ENCODE measurements at places on chromosomes 1 and 21. TPM values are rescaled to one million over a fixed set of nuclear protein-coding genes. Genes with fewer than 3 reads are reported as not detected.

DNA sequence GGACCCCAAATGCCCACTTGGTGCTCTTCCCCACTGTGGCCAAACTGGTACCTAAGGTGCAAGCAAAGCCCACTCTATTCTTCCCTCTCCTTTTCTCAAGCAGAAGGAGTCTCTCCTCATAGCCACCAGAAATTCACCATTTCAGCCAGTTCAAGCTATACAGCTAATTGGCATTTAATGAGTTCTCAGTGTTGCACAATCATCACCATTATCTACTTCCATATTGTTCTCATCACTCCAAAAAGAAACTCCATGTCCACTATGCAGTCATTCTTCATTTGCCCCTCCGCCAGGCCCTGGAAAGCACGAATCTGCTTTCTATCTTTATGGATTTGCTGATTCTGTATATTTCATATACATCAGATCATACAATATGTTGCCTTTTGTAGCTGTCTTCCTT lies 9.9 kb upstream of the ATG4C start:
- no peak for DNase-seq
- no peak overlapping the region for H3K4me3 ChIP-seq
- no peaks in the 10 kb centered on the region for H3K4me1 ChIP-seq
- no peak overlapping the region for H3K27ac ChIP-seq
- H3K27me3 ChIP-seq, result peaks cover 12% of the 10 kb centered on the region
- H3K36me3 ChIP-seq, result no peaks in the 10 kb centered on the region

DNA sequence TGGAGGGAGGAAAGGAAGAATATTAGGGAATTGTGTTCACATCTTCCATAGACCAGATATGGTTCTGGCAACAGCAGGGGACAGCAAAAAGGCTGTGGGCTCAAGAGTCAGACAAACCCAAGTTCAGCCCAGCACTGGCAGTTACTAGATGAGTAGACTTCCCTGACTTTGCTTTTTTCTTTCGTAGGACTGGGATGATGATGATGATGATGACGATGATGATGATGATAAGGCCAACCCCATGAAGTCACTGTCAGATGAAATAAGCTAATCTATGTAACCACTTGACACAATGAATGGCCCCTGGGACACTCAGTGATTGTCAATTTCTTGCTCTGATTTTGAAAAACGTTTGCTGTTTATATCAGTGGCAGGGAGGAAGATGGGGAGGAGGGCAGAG lies 109.6 kb downstream of the TNR start:
- H3K27me3 ChIP-seq, result peaks cover 7% of the 10 kb centered on the region
- no peak overlapping the region for H3K4me3 ChIP-seq
- no peak overlapping the region for H3K27ac ChIP-seq
- H3K4me1 ChIP-seq, result no peaks in the 10 kb centered on the region
- H3K36me3 ChIP-seq, result no peaks in the 10 kb centered on the region

- H3K4me3 ChIP-seq, result no peak overlapping the region
- DNase-seq, result no peak
- no peaks in the 10 kb centered on the region for H3K27me3 ChIP-seq
- no peaks in the 10 kb centered on the region for H3K36me3 ChIP-seq
- no peak overlapping the region for H3K27ac ChIP-seq
- peaks cover 35% of the 10 kb centered on the region for H3K4me1 ChIP-seq
These were observed 205.6 kb downstream of the RHOU start for GRCh38 chr1:228940926-228941325.

DNA sequence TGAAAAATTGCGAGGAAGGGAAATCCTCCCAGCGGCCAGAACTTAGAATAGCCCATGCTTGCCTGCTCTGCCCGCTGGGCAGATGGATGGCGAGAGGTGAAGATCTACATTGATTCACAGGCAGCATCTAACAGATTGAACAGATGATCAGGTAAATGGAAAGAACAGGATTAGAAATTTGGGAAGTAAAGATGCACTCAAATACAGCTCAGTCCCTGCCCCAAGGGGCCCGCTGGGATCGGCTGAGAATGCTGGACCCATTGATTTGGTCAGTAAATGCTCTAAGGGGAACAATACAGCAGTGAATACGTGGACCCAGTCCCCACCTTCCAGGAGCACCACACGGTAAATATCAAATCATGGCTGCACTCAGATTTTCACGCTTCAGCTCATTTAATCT lies 248.2 kb downstream of the MATN1 start:
- H3K4me3 ChIP-seq, result no peak overlapping the region
- H3K36me3 ChIP-seq, result no peaks in the 10 kb centered on the region
- no peak overlapping the region for H3K27ac ChIP-seq
- H3K4me1 ChIP-seq, result no peaks in the 10 kb centered on the region
- H3K27me3 ChIP-seq, result no peaks in the 10 kb centered on the region

DNA sequence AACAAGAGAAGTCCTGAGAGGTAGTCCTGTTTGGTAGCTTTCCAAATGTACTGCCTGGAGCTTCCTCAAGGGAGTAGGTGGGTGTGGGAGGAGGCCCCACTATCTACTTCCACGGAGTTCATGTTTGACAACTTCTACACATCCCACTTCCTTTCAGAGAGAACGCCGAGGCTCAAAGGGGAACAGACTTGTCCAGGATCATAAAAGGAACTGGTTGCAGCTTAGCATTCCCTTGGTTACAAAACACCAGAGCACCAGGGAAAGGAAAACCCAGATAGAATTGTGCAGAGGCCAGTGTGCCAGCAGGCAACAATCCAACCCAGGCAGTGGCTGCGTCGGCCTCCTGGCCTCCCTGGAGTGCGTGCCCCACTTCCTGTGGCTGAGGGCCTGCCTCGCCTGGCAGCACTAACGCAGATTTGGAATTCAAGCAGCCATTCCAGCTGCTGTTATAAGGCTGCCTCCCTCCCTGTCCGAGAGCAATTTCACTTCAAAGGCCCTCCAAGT lies 4.2 kb upstream of the RAP1GAP start:
- H3K27ac ChIP-seq, result no peak overlapping the region
- H3K36me3 ChIP-seq, result no peaks in the 10 kb centered on the region
- no peak for DNase-seq
- peaks cover 4% of the 10 kb centered on the region for H3K27me3 ChIP-seq
- no peaks in the 10 kb centered on the region for H3K4me1 ChIP-seq

DNA sequence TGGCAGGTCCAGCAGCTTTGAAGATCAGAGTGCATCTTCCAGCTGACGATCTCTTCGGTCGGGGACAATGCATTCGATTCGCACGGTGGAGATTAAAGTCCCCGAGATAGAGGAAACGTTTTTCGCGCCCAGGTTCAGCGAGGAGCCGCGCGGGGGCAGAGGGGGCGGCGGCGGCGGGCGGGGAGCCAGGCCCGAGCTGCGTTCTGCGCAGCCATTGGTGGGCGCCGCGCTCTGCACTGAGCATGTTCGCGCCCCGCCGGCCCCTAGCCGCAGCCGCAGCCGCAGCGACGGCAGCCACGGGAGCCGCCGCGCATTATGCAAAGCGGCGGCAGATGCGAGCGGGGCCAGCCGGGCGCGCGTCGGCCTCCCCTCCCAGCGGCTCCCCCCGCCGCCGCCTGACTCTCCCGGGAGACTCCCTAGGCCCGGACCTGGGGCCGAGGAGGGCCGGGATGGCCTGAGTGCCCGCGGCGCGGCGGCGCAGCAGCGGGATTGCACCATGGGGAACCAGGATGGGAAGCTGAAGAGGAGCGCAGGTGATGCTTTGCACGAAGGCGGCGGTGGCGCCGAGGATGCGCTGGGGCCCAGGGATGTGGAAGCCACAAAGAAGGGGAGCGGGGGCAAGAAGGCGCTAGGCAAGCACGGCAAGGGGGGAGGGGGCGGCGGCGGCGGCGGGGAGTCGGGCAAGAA lies at the start of gene FMN2:
TSS of gene FMN2 (plus strand) at position 270 of the 687 bp plus-strand sequence. CDS start at position 497, 227 bp downstream.
- H3K27ac ChIP-seq, result no peak within 1 kb of the TSS
- no peaks in the 10 kb centered on the region for H3K36me3 ChIP-seq
- peaks cover 61% of the 10 kb centered on the region for H3K27me3 ChIP-seq
- H3K4me1 ChIP-seq, result peaks cover 3% of the 10 kb centered on the region
- peak; percentile 19 for DNase-seq

GRCh38 chr21:27189870-27190269 lies 223.0 kb upstream of the ADAMTS5 start:
- DNase-seq, result no peak
- H3K27ac ChIP-seq, result no peak overlapping the region
- no peaks in the 10 kb centered on the region for H3K4me1 ChIP-seq
- no peaks in the 10 kb centered on the region for H3K36me3 ChIP-seq

GRCh38 chr1:23817633-23818032 lies 7.6 kb downstream of the HMGCL start:
- peaks cover 1% of the 10 kb centered on the region for H3K4me1 ChIP-seq
- no peak overlapping the region for H3K4me3 ChIP-seq
- H3K36me3 ChIP-seq, result peaks cover 3% of the 10 kb centered on the region
- no peak overlapping the region for H3K27ac ChIP-seq
- no peaks in the 10 kb centered on the region for H3K27me3 ChIP-seq

DNA sequence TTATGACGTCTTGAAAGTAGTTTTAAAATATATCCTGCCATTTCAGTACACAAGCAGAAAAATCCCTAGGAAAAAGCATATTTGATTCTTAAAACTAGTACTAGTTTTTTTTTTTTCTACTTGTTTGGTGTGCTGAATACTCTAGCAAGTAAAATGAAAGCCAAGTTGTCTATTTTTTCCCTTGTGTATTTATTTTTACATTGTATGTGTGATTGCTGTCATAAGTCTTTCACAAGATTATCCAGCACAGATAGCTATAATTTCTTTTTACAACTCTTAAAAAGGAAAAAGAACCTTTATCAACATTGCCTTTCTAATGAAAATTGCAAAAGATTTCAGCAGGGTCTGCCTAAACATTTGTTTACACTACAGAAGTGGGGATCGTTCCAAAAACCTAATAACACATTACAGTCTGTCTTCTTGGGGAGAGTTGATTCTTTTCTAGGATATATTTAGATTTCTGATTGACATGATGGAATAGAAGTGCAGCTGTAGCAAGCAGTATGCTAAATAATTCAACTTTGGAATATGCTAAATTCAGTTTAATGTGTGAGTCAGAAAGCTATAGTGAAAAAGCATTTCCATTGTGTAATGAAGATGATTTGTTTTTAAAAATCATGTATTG lies 2.5 kb downstream of the DR1 start:
- peak overlapping the region; percentile 98 for H3K4me3 ChIP-seq
- no peak for DNase-seq
- peaks cover 33% of the 10 kb centered on the region for H3K36me3 ChIP-seq
- H3K27me3 ChIP-seq, result no peaks in the 10 kb centered on the region
- peak overlapping the region; percentile 48 for H3K27ac ChIP-seq
- peaks cover 41% of the 10 kb centered on the region for H3K4me1 ChIP-seq

Gene TCHHL1
- not detected for total RNA-seq

Gene SPRR2E
- total RNA-seq, result not detected

Gene LDLRAD1
- not detected for total RNA-seq

All from activated naive CD8-positive, alpha-beta T cell treated with anti-CD3 and anti-CD28 coated beads for 36 hours (primary cell).